ENCODE measurements at places on chromosomes 7 and 10.

GRCh38 chr10:5532307-5532605 lies 7.5 kb downstream of the CALML3 start:
- DNase-seq = no peak

GRCh38 chr10:87659571-87660483 lies at the start of gene PAPSS2:
Gene PAPSS2, plus strand, starts transcription at chr10:87659878. Its CDS starts 104 bp downstream, at chr10:87659982.
- no peak for DNase-seq

- DNase-seq = no peak
Measured at GRCh38 chr7:34747176-34747781, 89.3 kb downstream of the NPSR1 start.

DNA sequence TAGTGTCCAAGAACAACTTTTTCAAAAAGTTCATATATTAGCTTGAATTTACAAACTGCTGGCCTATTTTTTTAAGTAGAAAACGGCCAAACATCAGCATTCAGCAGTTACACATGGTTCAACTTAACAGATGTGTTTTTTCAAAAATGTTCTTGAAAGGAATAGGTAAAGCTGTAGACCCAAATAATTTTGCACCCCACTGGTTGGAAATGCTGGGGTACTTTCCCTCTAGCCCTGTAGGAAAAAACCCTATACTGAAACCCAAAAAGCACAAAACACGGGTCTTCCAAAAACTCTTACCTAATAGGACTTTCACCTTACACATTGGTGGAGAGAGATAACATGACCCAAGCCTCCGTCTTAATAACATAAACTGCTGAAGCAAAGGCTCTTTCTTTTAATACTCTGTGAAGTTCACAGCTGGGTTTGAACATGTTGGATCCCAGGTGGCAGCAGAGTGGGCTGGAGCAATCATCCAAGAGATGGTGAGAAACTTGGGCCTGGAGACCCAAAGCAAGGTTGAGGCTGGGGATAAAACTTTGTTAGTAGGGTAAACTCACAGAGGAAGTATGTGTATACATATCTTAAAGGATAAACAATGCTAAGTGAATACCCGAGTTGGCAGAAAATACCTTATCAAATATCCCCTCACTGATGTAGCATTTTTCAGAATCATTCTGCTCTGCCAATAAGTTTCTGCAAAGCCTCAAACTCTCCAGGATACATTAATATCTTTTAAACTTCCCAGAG lies 629 bp upstream of the DNAJC9 start:
- no peak for DNase-seq

DNA sequence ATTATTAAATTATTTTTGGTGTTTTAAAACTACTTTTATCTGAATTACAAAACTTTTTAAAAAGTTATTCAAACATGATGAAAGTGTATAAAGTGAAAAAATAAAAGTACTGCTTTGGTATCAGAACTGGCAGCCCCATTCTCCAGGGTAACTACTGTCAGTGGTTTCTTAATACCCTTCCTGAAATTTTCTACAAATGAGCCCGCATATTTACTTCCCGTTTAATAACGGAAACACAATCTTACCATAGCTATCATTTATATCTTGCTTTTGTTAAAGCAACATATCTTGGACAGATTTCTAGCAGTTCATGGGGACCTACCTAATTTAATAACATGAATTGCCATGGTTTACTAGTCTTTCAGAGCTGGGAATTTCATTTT lies 249.9 kb downstream of the RNLS start:
- no peak for DNase-seq

DNA sequence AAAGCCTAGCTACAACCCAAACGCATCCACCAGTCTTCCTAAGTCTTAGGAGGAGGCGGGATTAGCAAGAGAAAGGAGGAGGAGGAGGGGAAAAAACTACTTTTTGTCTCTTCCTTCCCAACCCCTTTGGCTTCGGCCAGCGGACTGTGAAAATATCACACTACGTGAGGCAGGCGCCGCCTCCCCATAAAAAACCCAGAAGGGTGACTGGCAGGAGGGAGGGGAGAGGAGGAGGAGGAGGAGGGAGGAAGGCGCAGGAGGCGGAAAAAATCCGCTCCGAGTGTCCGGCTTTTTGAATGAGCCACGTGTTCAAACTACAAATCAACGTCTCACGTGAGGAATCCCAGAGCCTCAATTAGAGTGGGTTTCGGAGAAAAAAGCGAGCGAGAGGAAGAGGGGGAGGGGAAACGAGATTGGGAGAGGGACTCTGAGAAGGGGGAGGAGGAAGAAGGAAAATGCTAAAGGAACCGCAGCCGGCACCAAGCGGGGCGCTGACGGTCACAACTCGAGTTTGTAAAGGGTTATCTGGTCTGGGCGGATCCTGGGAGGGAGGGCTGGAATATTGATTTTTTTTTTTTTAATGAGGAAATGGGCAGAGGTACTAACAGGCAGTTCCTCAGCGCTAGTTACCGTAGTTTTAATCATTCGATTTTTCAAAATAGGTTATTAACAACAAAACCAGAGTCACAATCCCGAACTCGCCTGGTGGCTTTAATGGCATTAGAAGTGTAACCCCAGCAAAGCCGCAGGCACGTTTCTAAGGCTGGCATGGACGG lies at the start of gene IGF2BP3:
Gene IGF2BP3 (minus strand): TSS at position 162 of the 776 bp plus-strand sequence. CDS start 381 bp downstream, outside the sequence.
- DNase-seq = no peak

GRCh38 chr7:114182837-114183236 lies 231.8 kb upstream of the FOXP2 start:
- no peak for DNase-seq
